Muscle of leg (tissue), 16 donors: ENCODE measurements at places on chromosomes 3 and 15. TPM values are rescaled to one million over a fixed set of nuclear protein-coding genes. Genes with fewer than 3 reads are reported as not detected.
A peak's percentile ranks its signal among the peaks of the same experiment; 100 is the strongest.

GRCh38 chr15:101167411-101167752 is 84.5 kb downstream of the CHSY1 start:
- no peaks in the 10 kb centered on the region for H3K36me3 ChIP-seq
- DNase-seq: peak; percentile 43
- H3K4me3 ChIP-seq: no peak overlapping the region
- H3K27me3 ChIP-seq: no peaks in the 10 kb centered on the region
- peak overlapping the region; percentile 90 for H3K27ac ChIP-seq
- peaks cover 53% of the 10 kb centered on the region for H3K4me1 ChIP-seq

GRCh38 chr3:37466660-37467359 is 292.4 kb upstream of the LRRFIP2 start:
- no peak for DNase-seq
- H3K36me3 ChIP-seq: peaks cover 5% of the 10 kb centered on the region
- peaks cover 4% of the 10 kb centered on the region for H3K27me3 ChIP-seq
- no peak overlapping the region for H3K4me3 ChIP-seq

LRRC3B gene
- 11.0 TPM for total RNA-seq

DNA sequence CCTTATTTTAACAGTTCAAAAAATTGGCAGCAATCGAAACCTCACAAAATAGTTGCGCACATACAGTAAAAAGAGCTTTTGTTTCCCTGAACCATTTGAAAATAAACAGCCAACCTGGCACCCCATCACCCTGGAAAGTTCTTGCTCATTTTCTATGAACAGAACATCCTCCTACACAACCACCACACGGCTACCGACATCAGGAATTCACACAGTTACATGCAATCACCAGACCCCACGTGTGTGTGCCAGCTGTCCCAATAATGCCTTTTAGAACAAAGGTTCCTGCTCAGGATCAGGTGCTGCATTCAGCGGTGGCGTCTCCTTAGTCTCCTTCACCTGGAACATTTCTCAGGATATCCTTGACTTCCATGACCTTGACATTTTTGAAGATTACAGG is 186.5 kb downstream of the KLF13 start:
- H3K27ac ChIP-seq: no peak overlapping the region

RBMS3 gene
- total RNA-seq: 77.4 TPM

GRCh38 chr3:74331711-74332110 is 282.7 kb downstream of the CNTN3 start:
- H3K27me3 ChIP-seq: no peaks in the 10 kb centered on the region
- no peaks in the 10 kb centered on the region for H3K36me3 ChIP-seq
- H3K4me1 ChIP-seq: no peaks in the 10 kb centered on the region
- peak; percentile 16 for DNase-seq

MST1R gene
- total RNA-seq: 1.2 TPM

DNA sequence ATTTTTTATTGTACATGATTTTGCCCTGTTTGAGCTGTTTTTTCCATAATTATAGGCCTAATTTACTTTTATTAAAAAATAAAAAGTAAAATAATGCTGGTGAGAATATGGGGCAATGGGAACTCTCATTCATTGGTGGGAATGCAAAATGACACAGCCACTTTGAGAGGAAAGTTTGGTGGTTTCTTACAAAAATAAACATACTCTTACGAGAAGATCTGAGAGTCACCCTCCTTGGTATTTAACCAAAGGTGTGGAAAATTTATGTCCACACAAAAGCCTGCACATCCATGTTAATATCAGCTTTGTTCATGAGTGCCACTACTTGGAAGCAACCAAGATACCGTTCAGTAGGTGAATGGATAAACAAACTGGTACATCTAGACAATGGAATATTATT is 9.8 kb downstream of the MUC13 start:
- no peak for DNase-seq
- no peaks in the 10 kb centered on the region for H3K36me3 ChIP-seq
- no peaks in the 10 kb centered on the region for H3K27me3 ChIP-seq
- no peak overlapping the region for H3K27ac ChIP-seq
- H3K4me3 ChIP-seq: no peak overlapping the region
- no peaks in the 10 kb centered on the region for H3K4me1 ChIP-seq

GRCh38 chr15:38012894-38013293 is 78.5 kb downstream of the TMCO5A start:
- H3K4me3 ChIP-seq: no peak overlapping the region
- no peaks in the 10 kb centered on the region for H3K36me3 ChIP-seq
- no peak for DNase-seq
- H3K27me3 ChIP-seq: no peaks in the 10 kb centered on the region
- H3K27ac ChIP-seq: no peak overlapping the region
- no peaks in the 10 kb centered on the region for H3K4me1 ChIP-seq

MLF1 gene
- 113 TPM for total RNA-seq

GRK7 gene
- total RNA-seq: 0.04 TPM

DNA sequence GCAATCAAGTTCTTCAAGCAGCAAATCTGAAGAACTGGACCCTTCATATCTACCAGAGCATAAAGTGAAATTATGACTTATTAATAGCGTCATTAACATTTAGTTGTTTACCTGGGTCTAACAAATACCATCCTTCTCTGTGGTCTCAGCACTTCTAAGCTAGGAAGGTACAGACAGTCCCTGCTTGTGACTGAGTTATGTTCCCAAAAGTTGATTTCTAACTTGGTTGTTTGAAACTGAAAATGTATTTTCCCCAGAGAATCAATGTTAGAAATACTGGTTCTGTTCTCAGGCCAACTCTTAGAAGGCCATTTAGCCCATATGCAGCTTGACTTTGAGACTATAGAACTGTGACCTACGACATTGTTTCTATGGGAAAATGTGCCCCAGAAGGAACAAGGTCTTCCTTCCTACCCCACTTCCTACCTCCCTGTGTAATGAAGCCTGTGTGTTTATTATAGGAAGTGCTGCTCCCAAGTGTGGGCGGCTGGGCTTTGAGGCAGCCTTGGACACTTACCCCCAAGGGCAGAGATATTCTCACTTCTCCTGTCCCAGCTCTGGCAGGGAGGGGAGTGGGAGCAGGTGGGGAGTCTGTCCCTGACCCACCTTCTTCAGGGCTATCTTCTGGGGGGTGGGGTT is 12.2 kb upstream of the MAPK6 start:
- no peak overlapping the region for H3K4me3 ChIP-seq
- no peak overlapping the region for H3K27ac ChIP-seq
- no peaks in the 10 kb centered on the region for H3K36me3 ChIP-seq

- DNase-seq: no peak
- H3K27me3 ChIP-seq: no peaks in the 10 kb centered on the region
- H3K27ac ChIP-seq: no peak overlapping the region
- no peaks in the 10 kb centered on the region for H3K4me1 ChIP-seq
- no peak overlapping the region for H3K4me3 ChIP-seq
- H3K36me3 ChIP-seq: no peaks in the 10 kb centered on the region
Observed at GRCh38 chr3:35216501-35217266, 422.6 kb upstream of the ARPP21 start.

GRCh38 chr3:158974904-158975303 is 173.1 kb downstream of the MFSD1 start:
- H3K4me3 ChIP-seq: no peak overlapping the region
- H3K36me3 ChIP-seq: no peaks in the 10 kb centered on the region

AMOTL2 gene
- total RNA-seq: 52.6 TPM

GRCh38 chr3:186826410-186826975 is 16.0 kb upstream of the ADIPOQ start:
- H3K4me1 ChIP-seq: peaks cover 16% of the 10 kb centered on the region
- H3K27me3 ChIP-seq: peaks cover 86% of the 10 kb centered on the region
- H3K4me3 ChIP-seq: no peak overlapping the region
- no peak overlapping the region for H3K27ac ChIP-seq
- no peak for DNase-seq

GRCh38 chr3:115999613-116000012 is 376.3 kb downstream of the GAP43 start:
- no peak overlapping the region for H3K4me3 ChIP-seq
- H3K27ac ChIP-seq: no peak overlapping the region
- H3K27me3 ChIP-seq: no peaks in the 10 kb centered on the region
- DNase-seq: peak; percentile 21
- peaks cover 2% of the 10 kb centered on the region for H3K4me1 ChIP-seq

CPLX3 gene
- not detected for total RNA-seq

DNA sequence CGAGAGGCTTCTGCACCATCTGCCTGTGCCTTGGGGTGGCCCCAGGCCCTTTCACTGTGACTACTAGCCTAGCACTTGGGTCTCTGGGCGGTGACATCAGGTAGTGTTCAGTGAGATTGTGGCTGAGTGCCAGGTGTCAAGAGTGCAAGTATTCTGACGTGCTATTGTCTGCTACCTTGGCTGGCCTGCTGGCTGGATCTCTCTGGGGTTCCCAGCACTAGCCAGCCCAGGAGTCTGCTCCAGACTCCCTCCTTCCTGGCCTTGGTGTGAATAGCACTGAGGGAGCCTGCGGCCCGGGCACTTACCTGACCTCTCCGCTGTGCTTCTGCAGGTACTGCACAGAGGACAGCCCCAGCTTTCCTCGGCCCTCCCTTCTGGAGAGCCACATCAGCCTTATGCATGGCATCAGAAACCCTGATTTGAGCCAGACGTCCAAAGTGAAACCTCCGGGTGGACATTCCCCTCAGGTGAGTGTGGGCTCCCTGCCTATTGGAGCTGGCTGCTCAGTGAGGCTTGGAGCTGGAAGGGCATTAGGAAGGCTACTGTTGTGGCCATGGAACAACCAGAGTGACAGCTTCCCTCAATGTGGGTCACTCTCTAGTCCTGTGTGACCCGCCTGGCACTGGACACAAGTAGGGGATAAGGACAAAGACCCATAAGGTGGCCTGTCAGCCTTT is 17.5 kb upstream of the ALPK3 start:
- H3K27ac ChIP-seq: no peak overlapping the region
- H3K4me1 ChIP-seq: no peaks in the 10 kb centered on the region
- H3K27me3 ChIP-seq: no peaks in the 10 kb centered on the region
- no peak overlapping the region for H3K4me3 ChIP-seq

LSAMP gene
- total RNA-seq: 9.8 TPM

GRCh38 chr15:81281766-81282605 is 42.0 kb downstream of the STARD5 start:
- peak; percentile 30 for DNase-seq
- H3K4me3 ChIP-seq: no peak overlapping the region
- no peaks in the 10 kb centered on the region for H3K27me3 ChIP-seq
- no peak overlapping the region for H3K27ac ChIP-seq

DNA sequence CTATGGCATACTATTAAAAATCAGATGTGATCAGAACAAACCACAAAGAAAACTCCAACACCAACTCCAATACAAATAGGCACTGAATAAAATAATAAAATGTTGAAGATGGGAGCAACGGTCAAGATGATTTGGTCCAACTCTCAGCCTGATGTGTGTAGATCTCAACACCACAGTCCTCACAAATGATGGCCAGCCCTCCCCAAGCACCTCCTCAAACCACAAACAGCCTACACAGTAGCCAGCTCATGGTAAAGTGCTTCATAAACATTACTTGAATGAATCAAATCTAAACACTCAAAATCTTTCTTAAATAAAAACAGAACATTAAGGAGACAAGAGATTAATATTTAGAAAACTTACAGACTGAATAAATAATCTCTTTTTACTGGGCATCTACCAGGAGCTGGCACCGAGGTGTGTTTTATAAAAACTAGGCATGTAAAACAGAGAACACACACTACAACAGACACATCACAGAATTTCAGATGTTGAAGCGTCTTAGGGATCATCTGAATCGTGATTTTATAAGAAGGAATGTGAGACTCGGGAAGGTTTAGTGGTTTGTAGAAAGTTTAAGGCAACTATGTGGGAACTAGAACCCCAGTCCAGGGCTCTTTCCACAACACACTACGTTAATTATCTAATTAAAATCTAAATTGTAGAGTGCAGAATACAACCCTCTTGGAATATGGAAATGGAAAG is 102.4 kb downstream of the MYLK start:
- no peak overlapping the region for H3K4me3 ChIP-seq
- no peak overlapping the region for H3K27ac ChIP-seq

- peak overlapping the region; percentile 89 for H3K27ac ChIP-seq
- H3K27me3 ChIP-seq: no peaks in the 10 kb centered on the region
- H3K4me1 ChIP-seq: peaks cover 21% of the 10 kb centered on the region
- DNase-seq: peak; percentile 94
Observed at GRCh38 chr15:57784081-57784511, 77.6 kb downstream of the POLR2M start.

DNA sequence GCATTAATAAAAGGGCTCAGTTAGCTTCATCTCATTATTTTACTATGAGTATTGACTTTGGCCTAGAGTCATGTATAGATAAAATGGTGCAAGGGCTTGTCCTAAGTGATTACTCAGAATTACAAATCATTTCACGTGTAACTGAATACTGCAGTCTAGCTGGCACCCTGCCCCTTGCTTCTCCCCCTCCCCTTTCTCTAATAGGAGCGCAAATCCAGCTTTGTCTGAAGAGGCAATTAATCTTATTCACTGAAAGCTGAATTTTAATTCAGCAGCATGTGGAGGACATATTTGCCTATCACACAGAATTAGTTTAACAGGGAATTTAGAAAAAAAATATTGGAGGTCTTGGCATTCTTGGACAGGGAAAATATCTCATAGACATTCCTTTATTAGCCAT is 412.1 kb upstream of the DPH6 start:
- H3K4me1 ChIP-seq: no peaks in the 10 kb centered on the region
- H3K27ac ChIP-seq: no peak overlapping the region
- H3K36me3 ChIP-seq: no peaks in the 10 kb centered on the region
- H3K4me3 ChIP-seq: no peak overlapping the region
- DNase-seq: peak; percentile 15

GRCh38 chr3:28577941-28578500 is 229.4 kb upstream of the AZI2 start:
- peaks cover 22% of the 10 kb centered on the region for H3K27me3 ChIP-seq
- no peaks in the 10 kb centered on the region for H3K36me3 ChIP-seq
- no peak overlapping the region for H3K27ac ChIP-seq
- no peak for DNase-seq
- H3K4me3 ChIP-seq: no peak overlapping the region

- no peaks in the 10 kb centered on the region for H3K27me3 ChIP-seq
- H3K36me3 ChIP-seq: no peaks in the 10 kb centered on the region
- no peak overlapping the region for H3K4me3 ChIP-seq
Observed at GRCh38 chr15:67143646-67144045, 78.2 kb downstream of the SMAD3 start.

- H3K36me3 ChIP-seq: no peaks in the 10 kb centered on the region
- no peaks in the 10 kb centered on the region for H3K27me3 ChIP-seq
- no peak overlapping the region for H3K4me3 ChIP-seq
- H3K27ac ChIP-seq: no peak overlapping the region
- H3K4me1 ChIP-seq: no peaks in the 10 kb centered on the region
Observed at GRCh38 chr3:188842639-188843038, 329.1 kb upstream of the TPRG1 start.
